ENCODE measurements at places on chromosomes 11 and 22.

DNA sequence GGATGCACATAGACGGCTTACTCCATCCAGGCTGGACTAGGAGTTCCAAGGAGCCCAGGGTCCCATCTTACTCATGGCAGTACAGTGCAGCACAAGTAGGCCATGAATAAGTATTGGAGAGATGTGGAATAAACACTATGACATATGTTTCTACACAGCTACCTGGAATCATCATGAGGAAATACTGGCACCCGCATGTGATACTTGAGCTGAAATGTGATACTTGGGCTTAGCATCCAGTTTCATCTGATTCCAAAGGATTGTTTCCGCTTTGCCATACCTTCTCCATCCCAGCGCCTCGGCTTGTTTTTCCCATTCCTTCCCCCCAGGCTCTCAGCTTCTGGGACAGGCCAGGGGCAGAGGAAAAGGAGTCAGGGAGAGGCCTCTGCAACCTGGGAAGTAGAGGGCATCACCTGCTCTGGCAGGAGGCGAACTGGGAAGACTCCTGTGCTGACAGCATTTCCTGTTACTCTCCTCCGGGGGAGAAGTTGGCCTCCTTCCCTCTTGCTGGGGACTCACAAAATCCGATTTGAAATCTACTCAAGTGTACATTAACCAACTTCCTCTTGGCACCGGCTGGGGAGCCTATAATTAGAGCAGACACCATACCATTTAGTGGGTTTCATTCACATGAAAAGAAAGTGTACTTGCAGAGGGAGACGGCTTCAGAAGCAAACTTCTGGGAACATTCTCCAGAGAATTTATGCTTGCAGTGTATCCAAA lies 187.8 kb downstream of the MIAT start:
- DNase-seq: no peak

GRCh38 chr11:72548463-72548862 lies 114.1 kb upstream of the CLPB start:
- no peak for DNase-seq

GRCh38 chr11:45748801-45749200 lies 56.1 kb upstream of the SLC35C1 start:
- DNase-seq: no peak

DNA sequence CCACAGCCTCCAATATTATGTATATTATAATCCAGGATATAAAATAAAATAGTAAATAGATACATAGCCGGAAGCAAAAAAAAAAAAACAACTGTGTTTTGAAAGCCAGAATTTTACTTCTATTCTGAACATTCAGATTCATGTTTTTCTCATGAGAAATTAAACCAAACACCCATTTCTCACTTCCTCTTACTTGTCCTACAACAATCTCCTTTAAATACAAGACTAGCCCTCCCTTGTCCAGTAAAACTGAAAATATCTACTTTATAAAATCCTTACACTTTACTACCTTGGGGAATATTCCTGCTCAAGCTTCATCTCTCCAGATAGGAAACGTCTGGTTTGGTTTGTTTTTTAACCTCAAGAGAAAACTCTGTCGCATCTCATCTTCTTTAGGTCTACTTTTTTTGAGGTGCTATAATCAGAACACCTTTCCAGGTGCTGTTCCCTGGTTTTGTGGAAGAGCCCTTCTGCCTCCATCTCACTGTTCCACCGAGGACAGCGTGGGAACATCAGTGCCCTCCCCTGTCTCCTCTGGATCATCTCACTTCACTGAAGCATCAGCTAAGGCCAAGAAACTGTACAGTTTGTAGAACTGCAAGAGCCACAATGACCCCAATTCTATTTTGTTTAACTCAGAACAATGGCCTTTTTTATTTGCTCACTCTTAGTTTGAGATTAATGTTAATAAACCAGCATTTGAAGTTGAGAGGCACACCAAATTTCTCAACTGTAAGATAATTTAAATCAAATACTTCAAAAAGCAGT lies 82.0 kb upstream of the ARHGAP32 start:
- DNase-seq: no peak

DNA sequence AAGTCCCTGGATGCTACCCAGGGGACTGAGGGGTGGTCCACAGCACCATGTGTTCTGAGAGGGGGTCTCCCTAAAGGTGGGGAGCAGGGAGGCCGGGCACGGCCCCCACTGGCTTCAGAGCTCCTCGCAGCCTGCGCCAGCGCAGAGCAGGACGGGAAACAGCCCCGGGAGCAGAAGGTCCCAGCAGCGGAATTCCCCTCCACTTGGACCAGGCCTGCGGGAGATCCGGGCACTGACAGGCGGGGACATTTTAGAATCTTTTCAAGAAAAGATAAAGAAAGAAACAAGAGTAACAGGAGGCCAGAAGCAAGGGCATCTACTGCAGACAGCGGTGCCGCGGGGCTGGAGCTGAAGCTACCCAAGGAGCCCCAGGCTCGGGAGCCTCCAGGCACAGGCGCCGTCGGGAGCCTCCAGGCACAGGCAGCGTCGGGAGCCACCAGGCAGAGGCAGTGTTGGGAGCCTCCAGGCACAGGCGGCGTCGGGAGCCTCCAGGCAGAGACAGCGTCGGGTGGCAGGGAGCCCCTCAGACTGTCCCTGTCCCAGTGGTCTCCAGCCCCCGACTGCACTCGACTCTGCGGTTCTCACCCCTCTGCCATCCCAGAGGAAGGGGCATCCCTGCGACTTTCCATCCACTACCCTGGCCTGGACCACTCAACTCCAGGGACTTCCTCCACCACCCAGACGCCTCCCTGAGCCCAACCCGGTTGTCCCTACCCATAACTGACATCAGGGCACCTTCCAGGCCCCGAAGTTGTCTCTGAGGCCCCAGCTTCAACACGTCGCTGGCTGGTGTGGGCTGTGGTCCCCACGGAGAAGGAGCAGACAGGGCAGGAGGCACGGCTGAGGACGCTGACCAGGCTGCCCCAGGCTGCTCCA lies 211.1 kb downstream of the BRD1 start:
- no peak for DNase-seq

DNA sequence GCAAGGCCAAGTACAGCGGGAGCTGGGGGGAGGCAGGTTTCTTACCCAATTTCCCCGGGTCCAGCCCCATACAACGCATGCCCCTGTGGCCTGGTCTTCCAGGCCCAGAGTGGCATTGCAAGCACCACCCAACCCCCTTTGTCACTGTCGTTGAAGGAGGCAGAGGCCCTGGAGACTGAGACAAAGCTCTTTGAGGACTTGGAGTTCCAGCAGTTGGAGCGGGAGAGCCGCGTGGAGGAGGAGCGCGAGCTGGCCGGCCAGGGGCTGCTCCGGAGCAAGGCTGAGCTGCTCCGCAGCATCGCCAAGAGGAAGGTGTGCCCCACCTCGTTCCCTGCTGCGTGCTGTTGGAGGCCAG lies 27.8 kb downstream of the PHLDB1 start:
- no peak for DNase-seq

- DNase-seq: no peak
These were observed 53.3 kb downstream of the CACNA1I start for GRCh38 chr22:39623603-39624500.

DNA sequence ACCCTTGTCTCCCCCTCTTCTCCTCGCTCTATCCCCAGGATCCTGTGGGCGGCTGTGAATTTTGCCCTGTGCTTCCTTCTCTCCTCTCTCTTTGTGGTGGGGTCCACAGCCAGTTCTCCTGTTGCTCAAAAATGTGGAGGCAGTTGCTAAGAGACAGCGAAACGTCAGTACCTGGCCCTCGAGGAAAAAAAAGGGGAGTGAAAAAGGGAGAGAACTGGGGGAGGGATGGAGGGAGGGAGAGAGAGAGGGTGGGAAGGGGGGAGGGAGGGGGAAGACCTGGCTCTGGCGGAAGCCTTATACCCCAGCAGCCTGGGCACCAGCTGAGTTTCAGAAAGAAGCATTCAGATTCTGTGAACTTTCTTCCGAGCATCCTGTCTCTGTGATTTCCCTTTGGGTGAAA lies 2.1 kb upstream of the LRRC55 start:
- DNase-seq: no peak

DNA sequence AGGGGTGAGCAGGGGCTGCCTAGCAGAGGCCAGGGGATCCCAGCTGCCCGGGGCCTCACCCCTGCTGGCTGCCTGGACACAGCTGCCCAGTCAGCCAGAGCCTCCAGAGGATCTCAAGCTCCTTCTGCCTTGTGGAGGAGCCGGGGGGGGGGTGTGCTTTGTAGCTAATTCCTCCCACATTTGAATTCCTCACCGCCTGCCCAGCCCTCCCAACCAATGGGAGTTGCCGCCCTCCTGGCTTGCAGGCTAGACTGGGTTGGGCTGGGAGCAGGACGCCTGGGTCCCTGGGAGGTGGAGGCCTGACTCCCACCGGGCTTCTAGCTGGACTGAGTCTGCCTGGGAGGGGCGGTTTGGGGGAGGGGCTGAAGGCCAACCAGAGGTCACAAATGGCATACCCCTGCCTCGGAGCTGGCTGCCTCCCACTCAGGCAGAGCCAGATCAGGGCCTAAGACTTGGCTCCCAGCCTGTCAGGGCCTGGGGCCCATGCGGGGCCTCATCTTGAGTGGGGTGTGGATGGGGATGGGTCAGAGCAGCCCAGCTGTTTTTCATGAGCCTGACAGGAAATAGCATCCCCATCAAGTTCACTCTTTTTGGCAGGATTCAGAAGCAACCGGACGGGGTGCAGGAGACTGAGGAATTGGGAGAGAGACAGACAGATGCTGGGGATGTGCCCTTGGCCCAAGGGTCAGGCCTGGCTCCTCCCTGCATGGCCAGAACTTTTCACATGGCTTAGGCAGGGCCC lies 29.2 kb upstream of the PDE2A start:
- DNase-seq: no peak

- no peak for DNase-seq
These were observed 18.7 kb downstream of the GAS2 start for GRCh38 chr11:22685111-22685510.

GRCh38 chr11:46363455-46364005 lies 16.3 kb downstream of the DGKZ start:
- DNase-seq: no peak

- DNase-seq: no peak
These were observed 37.7 kb downstream of the NF2 start for GRCh38 chr22:29641042-29641699.

- no peak for DNase-seq
These were observed 774.3 kb downstream of the FAM181B start for GRCh38 chr11:81959341-81959740.

- no peak for DNase-seq
These were observed 70.3 kb downstream of the CCDC81 start for GRCh38 chr11:86444981-86445380.

- DNase-seq: no peak
These were observed 66.2 kb upstream of the EIF3D start for GRCh38 chr22:36595154-36595553.

GRCh38 chr11:75836417-75836816 lies 21.4 kb downstream of the UVRAG start:
- DNase-seq: no peak
